ENCODE measurements at places on chromosomes 7 and 10.

GRCh38 chr10:47095848-47096612, 184.8 kb downstream of the PTPN20 start:
- DNase-seq, result no peak

DNA sequence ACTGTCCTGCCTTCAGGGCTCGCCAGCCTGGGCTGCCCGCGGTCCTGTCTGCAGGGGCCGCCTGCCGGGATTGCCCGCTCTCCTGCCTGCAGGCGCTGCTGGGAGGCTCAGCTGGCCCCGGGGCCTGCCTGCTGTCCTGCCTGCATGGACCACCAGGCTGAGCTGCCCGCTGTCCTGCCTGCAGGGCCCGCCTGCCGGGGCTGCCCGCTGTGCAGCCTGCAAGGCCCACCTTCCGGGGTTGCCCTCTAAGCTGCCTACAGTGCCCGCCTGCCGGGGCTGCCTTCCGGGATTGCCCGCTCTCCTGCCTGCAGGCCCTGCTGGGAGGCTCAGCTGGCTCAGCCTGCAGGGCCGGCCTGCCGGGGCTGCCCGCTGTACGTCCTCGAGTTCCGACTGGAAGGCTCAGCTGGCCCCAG, 164.4 kb downstream of the GLRX3 start:
- DNase-seq, result peak; percentile 12

- no peak for DNase-seq
Observed at GRCh38 chr7:135316648-135317313, 83.1 kb downstream of the STRA8 start.

GRCh38 chr7:158442260-158442659, 145.4 kb downstream of the PTPRN2 start:
- no peak for DNase-seq

GRCh38 chr10:11011984-11012383, 5.7 kb upstream of the CELF2 start:
- DNase-seq, result no peak

DNA sequence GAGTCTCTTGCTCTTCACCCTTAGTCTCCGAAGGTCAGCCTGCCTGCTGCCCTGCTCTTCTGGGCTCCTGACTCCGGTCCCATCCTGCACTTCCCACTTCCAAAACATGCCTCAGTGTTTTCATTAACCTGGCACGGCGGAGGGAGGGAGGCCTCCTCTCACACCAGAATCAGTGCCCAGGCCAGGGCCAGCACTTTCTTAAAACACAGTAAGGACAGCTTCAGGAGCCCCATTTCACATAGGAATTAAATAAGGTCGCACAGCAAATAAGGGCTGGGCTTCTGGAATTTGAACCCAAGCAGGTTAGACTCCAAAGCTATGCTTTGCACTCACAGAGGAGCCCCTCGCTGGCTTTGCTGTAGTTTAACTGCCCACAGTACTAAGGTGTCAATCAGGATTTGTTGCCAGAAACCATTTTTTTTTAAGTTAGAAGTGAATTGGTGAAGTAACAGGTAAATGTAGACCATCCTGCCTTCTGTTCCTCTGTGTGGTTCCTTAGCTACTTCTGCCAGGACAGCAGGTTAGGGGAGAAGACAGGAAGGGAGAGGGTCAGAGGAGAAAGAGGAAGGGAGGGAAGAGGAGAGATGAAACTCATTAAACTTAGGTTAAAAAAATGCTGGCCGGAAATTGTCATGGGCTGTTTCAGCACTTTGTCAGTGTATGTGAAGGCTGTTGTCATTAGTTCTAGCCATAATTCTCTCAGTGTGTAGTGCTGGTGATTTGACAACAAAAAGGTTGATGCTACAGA, 1.1 kb downstream of the RASSF4 start:
- no peak for DNase-seq

GRCh38 chr10:69372126-69372980, 44.4 kb downstream of the TACR2 start:
- no peak for DNase-seq

- DNase-seq, result no peak
Observed at GRCh38 chr10:88964869-88965415, 12.4 kb upstream of the ACTA2 start.

GRCh38 chr10:3512263-3512662, 272.7 kb downstream of the KLF6 start:
- no peak for DNase-seq

- no peak for DNase-seq
Observed at GRCh38 chr7:38880035-38880434, 29.0 kb downstream of the VPS41 start.

DNA sequence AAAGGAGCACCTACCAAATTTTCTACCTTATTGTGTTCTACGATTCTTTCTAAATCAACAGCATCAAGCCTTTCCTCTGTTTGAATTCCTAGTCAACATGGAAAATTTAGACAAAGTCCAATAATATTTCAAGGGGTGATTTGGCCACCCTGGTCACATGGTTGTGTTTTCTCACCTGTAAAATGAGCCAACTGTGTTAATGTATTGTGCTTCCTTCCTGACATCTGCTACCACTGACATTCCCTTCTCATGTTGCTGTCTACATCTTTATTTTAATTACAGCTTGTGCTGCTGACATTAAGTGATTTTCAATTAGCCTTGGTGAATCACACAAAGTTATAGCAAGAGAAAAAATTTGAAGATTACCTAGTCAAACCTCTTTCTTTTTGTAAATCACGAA, 83.0 kb upstream of the NPSR1 start:
- DNase-seq, result no peak

DNA sequence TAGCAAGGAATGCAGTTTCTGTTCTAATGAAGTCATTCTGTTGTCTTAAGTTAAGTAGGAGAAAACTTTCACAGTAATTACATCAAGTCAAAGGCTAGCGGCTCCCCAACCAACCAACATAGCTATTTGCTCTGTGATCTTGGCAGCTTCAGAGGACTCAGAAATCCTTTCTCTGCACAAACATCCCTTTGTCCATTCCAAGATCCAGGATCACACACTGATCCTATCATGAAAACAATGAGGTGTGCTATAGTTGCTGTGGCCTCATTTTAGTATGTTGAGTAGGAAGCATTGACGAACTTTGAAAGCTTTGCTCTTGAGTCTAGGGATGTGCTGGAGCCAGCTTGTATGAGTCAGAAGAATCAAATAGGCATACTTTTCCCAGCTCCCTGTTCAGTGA, 218.2 kb upstream of the PRSS58 start:
- DNase-seq, result no peak

DNA sequence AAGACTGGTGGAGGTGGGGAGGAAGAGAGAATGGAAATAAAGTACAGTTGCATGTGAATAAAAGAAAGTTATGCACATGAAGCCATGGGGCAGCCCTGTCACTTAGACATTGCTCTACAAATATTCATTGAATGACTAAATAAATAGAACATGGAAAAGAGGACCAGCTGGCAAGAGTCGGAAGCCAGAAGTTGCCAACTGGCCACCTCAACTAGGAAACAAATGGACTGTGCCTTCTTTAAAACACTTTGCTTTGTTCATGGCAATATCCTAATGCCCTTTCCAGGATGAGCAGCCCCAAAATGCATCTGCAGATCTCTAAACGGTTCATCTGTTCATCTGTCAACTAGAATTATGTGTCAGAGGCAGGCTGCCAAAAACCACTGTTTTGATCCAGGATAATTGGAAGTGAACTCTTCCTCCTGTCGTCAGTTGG, 157.3 kb downstream of the NOC3L start:
- no peak for DNase-seq

DNA sequence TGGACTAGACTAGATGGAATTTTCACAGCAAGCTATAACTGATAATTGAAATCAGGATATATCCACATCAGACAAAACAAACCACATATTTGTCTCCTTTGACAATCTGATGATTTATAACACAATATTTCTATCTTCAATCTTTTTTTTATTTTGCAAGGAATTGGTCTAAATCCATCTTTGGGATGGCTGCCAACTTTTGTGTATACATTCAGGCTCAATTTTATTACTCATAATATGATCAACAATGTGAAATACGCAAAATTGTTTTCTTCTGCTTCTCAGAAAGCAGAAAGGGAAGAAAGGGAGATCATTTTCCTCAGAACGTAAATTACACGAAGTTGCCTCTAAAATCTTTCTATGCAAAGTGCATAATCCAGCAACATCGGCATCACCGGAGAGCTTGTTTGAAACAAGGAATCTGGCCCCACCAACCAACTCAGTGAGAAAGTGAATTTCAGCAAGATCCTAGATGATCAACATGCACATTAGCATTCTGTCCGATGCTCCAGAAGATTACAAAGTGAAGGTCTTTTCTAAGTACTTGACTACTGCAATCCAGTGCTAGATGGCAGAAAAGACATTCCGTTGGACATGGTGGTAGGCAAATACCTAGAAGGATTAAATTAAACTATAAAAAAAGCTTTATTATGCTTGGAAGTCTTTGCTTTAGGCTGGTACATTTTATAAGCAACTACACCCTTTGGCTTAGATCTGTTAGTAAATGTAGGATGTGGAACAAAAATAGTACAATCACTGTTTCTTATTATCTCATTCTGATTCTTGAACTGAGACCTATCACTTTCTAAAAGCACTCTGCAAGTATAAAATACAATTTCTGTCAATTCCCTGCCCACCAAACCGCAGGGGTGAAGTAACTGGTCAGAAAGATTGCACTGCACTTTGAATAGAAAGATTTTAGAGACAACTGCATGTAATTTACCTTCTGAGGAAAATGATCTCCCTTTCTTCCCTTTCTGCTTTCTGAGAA, 126.4 kb upstream of the RSU1 start:
- DNase-seq, result no peak

DNA sequence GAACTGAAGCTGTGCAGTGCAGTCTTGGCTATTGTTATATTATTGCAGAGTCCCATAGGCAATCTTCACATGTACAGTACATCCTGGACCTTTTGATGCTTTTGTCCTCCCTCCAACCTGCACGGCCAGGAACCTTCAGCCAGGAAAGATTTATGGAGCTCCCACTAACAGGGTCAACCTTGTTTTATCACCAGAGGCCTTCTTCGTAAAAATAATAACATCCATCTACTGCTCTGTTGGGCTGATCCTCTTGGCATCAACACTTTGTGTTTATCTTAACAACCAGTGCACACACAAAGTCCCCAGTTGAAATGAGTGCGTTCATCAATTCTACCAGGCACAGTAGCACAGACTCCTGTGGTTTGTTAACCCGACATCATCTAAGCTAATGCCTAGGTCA, 72.4 kb downstream of the AGMO start:
- no peak for DNase-seq

DNA sequence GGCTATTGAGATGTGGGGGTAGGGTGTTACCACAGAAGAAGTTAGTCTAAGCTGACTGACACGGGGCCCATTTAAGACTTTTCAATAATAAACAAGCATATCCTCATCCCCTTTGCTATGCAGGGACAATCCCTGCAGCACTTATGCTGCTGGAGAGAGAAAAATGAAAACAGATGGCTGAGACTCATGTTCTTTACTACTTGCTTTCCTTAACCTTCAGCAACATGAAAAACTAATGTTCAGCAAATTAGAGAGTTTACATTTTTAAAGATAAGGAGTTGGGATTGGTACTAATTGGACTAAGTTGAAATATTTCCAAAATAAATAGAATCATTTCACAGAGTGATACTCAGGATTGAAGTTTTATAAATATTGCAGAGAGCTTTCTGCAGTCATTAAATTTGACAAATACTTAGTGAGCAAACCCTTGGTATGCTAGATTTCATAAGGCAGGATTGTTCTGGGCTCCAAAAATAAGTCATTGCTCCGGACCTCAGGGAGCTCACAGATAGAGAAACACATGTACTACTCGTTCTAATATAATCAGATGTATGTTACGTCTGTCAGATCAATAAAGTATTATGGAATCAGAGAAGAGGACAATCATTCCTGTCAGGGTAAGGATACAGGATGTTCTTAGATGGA, 147.1 kb upstream of the LRRN3 start:
- no peak for DNase-seq

DNA sequence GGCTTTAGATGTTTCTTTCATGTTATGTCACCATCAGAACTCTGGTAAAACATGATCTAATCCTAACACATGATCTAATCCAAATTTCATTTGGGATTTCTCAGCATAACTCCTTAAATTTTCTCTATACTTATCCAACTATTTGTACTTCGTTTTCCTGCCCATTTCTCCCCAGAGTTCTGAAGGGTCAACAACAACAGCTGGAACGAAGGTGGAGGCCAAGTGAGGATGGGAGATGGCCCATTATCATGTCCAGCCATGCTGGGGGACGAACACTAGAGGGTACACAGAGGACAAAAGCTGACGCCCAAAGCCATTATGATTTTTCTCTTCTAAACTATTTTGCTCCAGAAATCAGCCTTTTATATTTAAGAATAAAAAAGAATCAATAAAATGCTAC, 185.4 kb downstream of the DOCK4 start:
- DNase-seq, result no peak

- DNase-seq, result no peak
Observed at GRCh38 chr7:123283373-123283772, 83.6 kb upstream of the SLC13A1 start.

GRCh38 chr7:124702385-124702784, 63.2 kb downstream of the GPR37 start:
- no peak for DNase-seq

GRCh38 chr7:149872419-149873073, 1.2 kb upstream of the ATP6V0E2 start:
- DNase-seq, result no peak

GRCh38 chr7:151327659-151328058, 14.0 kb upstream of the NUB1 start:
- DNase-seq, result no peak

GRCh38 chr7:141257597-141257996, 183.7 kb downstream of the TMEM178B start:
- DNase-seq, result no peak

DNA sequence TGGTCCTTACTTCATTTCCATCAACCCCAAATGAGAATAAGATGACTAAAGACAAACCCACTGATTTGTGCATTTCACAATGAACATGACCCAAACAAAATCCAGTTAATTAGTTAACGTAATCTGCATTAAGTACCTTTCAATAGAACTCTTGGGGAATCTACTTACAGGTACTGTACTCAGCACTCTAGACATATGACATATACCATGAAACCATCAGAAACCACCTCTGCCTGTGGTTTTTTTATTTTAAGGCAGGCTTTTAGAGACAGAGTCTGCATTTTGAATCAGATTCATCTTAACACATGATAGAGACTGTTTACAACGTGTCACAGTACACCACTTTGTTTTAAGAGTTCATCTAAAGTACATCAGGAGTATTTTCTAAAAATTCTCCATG, 168.4 kb downstream of the BTAF1 start:
- DNase-seq, result no peak

GRCh38 chr7:41921453-41921981, 218.6 kb upstream of the INHBA start:
- DNase-seq, result no peak

- no peak for DNase-seq
Observed at GRCh38 chr7:94434042-94434441, 39.3 kb downstream of the COL1A2 start.

DNA sequence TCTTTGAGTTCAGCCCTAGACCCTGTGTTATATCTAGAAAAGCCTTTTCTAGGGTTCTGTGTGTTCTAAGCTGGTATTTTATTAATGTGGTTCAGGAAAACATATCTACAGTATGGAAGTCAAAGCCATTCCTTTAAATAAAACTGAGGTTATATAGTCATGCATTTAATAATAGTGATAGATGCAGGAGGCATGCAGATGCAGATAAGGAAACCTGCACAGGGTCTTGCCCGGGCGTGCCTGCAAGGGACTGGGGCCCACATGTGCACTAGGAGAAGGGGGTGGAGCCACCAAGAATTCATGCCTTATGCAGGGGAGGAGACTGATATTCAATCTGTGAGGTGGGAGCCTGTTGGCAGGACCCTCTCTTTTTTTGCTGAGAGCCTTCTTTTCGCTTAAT, 171.5 kb downstream of the PRPF18 start:
- DNase-seq, result no peak

- DNase-seq, result no peak
Observed at GRCh38 chr10:129441372-129442009, 25.6 kb upstream of the MGMT start.
